Psoas muscle (tissue), 8 donors: ENCODE measurements at places on chromosomes 11 and 22. TPM values are rescaled to one million over a fixed set of nuclear protein-coding genes. Genes with fewer than 3 reads are reported as not detected.

Gene TP53AIP1
- total RNA-seq: 0.07 TPM

Gene TCN1
- not detected for total RNA-seq

Gene TMPRSS5
- 0.36 TPM for total RNA-seq

Gene SLCO2B1
- 13.6 TPM for total RNA-seq

Gene AASDHPPT
- 37.8 TPM for total RNA-seq

Gene ANO9
- not detected for total RNA-seq
